Stimulated activated CD8-positive, alpha-beta memory T cell treated with anti-CD3 and anti-CD28 coated beads, Interleukin-7, amount 100 ng/mL, for 4 hours (primary cell): ENCODE measurements at places on chromosomes 2 and 18.

DNA sequence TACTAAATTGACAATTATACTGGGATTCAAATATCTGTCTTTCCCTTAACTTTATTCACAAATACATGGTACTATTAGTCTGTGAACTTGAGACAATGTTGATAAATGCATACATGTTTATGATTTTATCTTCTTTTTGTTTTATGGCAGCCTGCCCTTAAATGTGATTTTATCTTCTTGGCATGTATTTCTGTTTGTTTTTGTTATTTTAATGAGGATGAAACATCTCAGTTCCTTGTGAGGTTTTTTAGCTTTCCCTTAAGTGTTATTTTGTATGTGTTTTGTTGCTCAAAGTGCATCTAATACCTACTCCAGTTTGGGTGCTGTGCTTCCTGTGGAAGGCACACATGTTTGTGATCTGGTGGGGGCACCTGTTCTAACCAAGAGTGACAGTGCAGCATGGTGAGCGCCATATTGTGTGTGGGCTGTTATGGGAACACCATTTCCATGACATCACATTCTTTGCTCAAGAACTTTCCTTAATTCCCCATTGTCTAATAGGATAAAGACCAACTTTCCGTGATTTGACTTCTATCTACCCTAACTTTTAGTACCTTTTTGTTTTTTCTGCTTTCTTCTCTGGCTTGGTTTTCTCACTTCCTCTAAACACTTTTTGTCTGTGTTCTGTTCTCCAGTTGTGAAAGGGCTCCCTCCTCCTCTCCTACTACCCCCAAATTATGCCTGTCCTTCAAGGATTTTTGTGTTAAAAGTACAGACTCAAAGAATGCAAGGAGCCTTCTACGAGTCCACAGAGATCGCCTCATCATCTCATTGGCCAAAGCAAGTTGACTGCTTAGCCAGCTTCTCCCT lies 162.1 kb upstream of the TTC39C start:
- no peak for DNase-seq

DNA sequence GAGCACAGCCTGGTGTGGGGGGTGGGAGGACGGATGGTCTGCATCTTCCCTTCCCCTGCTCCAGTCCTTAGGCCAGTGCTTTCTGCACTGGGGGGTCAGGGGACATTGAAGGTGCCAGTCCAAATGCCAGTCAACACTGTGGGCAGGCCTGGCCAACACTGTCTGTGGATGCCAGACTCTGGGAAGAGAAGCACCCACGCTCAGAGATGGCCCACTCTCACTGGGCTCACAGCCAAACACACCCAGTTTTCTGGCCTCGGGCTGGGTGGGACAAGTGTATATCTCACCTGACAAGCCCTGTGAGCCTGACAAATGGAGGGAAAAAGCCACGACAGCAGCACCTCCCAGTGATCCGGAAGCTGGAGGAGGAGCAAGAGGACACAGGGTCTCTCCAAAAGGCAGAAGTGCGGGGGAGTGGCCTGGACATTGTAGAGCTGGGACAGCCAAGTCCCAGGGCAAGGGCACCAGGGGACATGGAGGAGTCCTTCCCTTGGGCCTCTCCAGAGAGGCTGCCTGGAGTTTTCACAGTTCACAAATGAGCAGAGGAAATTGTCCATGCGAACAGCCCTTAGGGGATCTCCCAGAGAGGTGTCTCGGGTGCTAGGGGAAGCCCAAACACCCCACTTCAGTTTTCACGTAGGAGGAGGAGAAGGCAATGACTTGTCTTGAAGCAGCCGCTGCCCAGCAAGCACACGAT lies 79.3 kb downstream of the SDC1 start:
- DNase-seq = no peak

GRCh38 chr2:56952871-56953270 lies 769.1 kb downstream of the CCDC85A start:
- DNase-seq = no peak

DNA sequence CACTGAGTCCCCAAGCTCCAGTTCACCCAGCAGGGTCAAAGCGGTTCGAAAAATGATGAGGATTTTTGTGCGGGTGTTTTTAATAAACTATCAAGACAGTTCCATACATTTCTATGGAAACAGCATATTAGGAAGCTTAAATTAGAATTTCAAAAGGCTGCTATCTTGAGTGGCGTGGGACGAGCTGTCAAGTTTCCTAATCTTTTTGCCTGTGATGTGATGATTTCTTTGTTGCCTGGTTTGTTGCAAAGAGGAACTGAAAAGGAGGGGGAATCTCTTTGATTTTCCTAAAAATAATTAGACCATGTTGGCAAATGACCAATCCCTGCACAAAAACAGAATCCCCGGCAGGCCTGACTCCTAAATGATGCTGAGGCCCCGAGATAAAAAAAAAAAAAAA lies 66.1 kb upstream of the ATG16L1 start:
- DNase-seq = no peak

- DNase-seq = no peak
Measured at GRCh38 chr2:12099374-12099773, 352.9 kb downstream of the LPIN1 start.

GRCh38 chr2:127003070-127003800 lies 103.7 kb downstream of the BIN1 start:
- DNase-seq = no peak
